Activated naive CD8-positive, alpha-beta T cell treated with anti-CD3 and anti-CD28 coated beads, Interleukin-2, amount 50 U/mL, for 24 hours (primary cell): ENCODE measurements at places on chromosomes 3 and 15.

DNA sequence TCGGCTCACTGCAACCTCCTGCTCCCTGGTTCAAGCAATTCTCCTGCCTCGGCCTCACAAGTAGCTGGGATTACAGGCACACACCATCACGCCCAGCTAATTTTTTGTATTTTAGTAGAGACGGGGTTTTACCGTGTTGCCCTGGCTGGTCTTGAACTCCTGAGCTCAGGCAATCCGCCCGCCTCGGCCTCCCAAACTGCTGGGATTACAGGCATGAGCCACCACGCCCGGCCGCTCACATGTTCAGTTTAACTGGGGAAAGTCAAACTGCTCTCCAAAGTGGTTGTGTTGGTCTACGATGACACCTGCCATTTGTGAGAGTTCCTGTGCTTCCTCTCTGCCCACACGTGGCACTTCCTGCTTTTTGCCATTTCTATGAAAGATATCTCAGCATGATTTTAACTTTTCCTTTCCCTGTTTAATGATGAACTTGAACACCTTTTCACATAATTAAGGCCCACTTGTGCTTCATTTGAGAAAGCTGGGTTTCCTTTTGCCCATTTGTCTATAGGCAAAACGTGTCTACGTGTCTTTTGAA lies 877 bp upstream of the GP5 start:
- DNase-seq: no peak

- DNase-seq: no peak
Measured at GRCh38 chr15:68012911-68013310, 41.2 kb upstream of the PIAS1 start.

GRCh38 chr15:85318732-85319076 lies 61.7 kb upstream of the AKAP13 start:
- DNase-seq: no peak

DNA sequence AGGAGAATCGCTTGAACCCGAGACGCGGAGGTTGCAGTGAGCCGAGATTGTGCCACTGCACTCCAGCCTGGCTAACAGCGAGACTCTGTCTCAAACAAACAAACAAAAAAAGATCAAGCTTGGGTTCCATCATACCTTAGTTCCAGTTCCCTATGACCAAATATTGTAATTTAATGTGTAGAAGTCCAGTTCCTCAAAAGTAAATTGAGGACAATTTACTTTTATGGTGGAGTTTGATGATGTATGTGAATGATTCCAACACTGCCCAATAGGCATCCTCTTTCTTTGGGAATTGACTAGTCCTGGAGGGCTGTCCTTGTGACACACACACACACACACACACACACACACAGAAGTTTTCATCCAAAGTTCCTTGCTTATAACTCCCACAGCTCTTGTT lies 2.8 kb upstream of the PKM start:
- DNase-seq: no peak

DNA sequence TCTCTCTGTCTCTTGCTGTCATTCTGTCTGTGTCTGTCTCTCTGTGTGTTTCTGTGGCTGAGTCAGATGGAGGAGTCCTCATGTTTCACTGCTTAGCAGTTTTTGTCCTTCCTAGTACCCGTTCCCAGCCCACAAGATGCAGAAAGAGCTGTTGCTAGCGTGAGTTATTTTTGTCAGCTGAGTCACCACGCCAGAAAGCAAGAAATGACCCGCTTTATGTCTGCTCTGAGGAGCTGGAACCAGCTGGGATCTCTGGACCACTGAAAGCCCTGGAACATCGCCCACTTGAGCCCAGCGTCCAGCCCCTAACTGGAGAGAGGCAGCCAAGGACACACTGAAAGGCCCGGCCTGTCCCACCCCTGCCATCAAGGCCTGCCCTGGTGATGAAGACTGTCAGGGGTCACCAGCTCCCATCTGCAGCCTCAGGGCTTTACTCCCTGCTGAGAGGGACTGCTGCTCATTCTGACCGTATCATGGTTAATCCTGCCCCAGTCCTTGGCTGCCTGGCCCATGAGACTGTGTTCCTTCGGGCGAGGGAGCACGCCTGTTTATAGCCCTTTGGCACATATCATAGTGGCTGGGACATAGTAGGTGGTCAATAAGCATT lies 101.7 kb upstream of the TPM1 start:
- DNase-seq: no peak

- DNase-seq: no peak
Measured at GRCh38 chr3:13142552-13143380, 69.5 kb upstream of the IQSEC1 start.

GRCh38 chr3:52892290-52892624 lies 5.1 kb downstream of the STIMATE start:
- DNase-seq: no peak

- no peak for DNase-seq
Measured at GRCh38 chr3:111582120-111582474, 13.0 kb downstream of the ZBED2 start.

GRCh38 chr15:62998262-62998890 lies 44.2 kb upstream of the TPM1 start:
- no peak for DNase-seq

- DNase-seq: no peak
Measured at GRCh38 chr15:78968539-78969271, 23.9 kb upstream of the CTSH start.

- DNase-seq: no peak
Measured at GRCh38 chr3:42720126-42720525, 17.5 kb upstream of the HHATL start.

- no peak for DNase-seq
Measured at GRCh38 chr3:25226747-25227146, 201.3 kb upstream of the RARB start.

GRCh38 chr3:52742418-52743041 lies 28.2 kb downstream of the NEK4 start:
- DNase-seq: no peak

DNA sequence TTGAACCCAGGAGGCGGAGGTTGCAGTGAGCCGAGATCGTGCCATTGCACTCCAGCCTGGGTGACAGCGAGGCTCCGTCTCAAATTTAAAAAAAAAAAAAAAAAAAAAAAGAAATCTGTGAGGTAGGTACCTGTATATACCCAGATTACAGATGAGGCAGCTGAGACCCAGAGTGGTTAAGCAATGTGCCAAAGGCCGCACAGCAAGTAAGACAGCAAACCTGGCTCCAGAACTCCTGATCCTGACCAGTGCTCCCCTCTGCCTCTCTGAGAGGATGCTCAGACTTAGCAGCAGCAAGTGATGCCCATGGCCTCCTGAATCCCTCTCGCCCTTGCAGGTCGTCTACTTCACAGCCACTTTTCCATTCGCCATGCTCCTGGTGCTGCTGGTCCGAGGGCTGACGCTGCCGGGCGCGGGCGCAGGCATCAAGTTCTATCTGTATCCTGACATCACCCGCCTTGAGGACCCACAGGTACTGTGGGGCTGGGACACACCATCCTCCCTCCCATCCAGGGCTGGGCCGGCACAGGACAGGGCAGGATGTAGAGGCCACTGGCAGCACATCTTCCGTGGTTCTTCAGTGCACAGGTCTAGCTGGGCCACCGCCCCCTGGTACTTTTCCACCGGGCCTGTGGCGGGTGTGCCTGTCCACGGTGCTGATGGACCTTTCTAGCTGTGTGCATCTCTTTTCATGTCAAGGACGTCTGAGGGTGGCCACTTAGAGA lies 63.9 kb downstream of the SLC6A6 start:
- no peak for DNase-seq

GRCh38 chr3:188801393-188801792 lies 370.4 kb upstream of the TPRG1 start:
- DNase-seq: no peak

DNA sequence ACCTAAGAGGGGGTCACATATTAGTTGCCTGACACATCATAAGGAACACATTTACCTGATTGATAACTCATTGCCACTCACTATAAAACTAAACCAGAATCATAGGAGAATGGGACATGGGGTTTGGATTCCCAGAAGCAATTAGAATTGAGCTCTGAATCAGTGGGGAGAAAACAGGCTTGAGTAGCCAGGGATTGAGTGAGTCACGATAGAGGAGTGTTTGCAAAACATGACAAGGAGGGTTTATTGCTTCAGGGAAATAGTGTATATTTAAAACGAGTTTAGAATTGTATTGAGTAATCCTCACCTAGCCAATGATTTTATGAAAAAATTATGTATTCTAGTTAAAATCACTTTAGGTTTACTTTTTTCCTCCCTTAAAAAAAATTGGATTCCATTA lies 101.1 kb upstream of the THRB start:
- DNase-seq: no peak

DNA sequence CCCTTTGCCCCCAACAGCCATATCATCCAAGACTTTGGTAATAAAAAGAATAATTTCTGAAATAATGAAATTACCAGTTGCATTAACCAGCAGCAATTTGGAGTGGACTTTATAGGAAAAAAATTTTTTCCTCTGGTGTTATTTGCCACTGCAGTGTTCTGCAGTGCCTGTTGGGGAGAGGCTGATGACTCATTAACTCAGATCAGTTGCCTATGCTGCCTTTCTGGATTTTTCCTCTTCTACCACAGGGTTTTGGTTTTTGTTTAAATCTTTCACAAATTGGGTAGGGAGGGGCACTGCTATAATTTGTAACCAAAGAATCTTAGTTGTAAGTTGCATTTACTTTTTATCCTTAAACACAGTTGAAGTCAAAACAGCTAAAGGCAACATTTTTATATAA lies 22.7 kb downstream of the ATP6V1A start:
- DNase-seq: no peak

- no peak for DNase-seq
Measured at GRCh38 chr15:51917493-51917892, 54.1 kb downstream of the LEO1 start.

DNA sequence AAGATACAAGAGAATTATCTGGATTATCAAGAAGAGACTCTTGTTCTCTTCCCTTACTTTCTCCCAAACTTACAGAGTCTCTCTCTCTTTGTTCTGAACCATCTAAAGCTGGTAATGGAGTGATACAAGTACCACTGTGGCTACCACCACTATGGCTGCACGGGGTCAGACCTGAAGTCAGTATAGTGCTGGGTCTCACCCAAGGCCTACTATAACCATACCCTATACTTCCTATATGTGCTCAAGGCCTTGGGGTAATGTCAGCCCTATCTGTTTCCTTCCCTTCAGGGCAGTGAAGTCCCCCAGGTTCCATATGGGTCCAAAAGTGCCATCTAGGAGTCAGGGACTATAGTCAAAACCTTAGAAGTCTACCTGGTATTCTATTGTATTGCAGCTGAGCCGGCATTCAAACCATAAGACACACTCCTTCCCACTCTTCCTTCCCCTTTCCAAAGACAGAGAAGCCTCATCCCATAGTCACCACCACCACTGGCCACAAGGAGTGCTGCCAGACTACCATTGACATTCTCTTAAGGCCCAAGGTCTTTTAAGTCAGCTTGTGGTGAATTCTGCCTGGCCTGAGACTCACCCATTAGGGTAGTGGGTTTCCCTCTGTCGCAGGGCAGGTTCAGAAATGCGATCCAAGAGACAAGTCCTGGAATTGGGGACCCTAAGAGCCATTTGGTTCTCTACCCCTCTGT lies 615.0 kb upstream of the NECTIN3 start:
- DNase-seq: no peak

- no peak for DNase-seq
Measured at GRCh38 chr3:54046641-54047214, 75.6 kb upstream of the CACNA2D3 start.

DNA sequence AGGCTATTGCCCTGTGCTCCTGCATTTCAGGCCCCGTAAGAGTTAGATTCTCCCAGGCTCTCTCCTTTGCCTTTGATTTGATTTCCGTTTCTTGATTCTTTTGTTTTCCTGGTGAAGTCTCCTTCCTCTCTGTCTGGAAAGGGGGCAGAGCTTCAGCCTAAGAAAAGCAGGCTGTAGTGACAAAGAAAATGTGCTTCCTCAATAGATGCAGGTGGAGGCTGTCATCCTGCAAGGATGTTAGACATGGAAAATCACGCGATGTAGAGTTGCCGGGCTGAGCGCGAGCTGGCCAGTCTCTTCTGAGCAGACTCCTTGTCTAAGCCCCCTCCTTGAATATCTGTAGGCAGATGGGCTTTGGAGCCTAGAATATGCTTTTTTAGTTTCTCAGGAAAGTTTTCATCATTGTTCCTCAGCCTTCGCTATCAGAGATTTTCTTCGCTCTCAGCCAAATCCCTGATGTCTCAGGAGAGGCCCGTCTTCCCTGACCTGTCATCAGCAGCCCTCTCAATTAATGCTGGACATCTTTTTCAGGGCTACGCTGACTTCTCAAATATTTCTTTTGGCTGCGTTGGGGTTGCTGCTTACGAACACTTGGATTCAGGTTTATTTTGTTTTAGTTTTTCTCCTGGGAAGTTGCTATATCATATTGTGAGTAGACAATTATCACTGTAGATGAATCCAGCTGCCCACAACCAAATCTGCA lies 163.6 kb downstream of the ITPR1 start:
- DNase-seq: no peak

DNA sequence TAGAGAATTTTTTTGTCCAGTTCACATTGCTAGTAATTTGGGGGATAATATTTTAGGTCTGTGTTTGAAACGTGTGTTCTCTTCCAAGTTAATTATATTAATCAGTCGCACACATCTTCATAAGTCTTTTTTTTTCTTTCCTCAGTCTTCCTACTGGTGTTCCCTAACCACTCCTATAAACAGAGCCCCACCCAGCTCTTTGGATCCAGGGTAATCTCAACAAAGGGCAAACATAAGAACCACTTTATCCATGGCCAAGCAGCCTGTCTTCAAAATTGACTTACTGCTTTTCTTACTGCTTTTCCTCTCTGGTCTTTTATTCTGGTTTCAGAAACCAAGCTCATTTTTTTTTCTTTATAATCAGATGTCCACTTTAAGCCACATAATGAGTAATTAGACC lies 266.8 kb upstream of the NECTIN3 start:
- DNase-seq: no peak

- DNase-seq: no peak
Measured at GRCh38 chr3:99429502-99429901, 208.9 kb upstream of the COL8A1 start.

DNA sequence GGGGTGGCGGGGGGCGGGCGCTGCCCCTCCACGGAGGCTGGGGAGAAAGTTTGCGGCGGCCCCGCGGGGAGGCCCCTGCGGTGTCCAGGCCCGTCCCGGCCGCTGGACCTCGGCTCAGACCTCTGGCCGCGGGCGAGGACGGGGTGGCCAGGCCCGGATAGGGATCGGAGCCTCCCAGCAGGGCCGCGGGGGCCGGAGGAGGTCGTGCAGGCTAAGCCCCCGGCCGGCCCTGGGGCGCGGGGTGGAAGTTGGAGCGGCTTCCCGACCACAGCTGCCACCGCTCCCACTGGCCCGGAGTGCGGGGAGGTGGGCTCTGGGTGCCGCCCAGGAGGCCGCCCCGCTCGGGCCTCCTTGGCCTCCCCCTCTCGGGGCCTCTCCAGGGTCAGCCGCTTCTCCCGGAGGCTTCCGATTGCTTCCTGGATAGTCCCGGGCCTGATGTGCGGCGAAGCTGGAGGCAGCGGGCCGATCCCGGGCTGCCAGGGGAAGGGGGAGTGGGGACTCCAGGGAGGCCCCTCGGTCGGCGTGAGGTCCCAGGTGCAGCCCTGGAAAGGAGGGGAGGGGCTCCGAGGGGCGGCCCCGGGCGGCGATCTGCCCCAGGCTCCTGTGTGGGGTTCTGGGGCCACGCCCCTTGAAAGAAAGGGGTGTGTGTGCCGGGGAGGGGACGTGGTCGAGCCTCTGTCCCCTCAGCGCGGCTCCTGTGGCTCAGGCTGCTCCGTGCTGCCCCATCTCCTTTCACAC lies 907 bp downstream of the PLXNA1 start:
- peak; percentile 31 for DNase-seq
